ENCODE measurements at places on chromosomes 7 and 10.

GRCh38 chr10:77006836-77007511 is 630.6 kb downstream of the KCNMA1 start:
- no peak for DNase-seq

DNA sequence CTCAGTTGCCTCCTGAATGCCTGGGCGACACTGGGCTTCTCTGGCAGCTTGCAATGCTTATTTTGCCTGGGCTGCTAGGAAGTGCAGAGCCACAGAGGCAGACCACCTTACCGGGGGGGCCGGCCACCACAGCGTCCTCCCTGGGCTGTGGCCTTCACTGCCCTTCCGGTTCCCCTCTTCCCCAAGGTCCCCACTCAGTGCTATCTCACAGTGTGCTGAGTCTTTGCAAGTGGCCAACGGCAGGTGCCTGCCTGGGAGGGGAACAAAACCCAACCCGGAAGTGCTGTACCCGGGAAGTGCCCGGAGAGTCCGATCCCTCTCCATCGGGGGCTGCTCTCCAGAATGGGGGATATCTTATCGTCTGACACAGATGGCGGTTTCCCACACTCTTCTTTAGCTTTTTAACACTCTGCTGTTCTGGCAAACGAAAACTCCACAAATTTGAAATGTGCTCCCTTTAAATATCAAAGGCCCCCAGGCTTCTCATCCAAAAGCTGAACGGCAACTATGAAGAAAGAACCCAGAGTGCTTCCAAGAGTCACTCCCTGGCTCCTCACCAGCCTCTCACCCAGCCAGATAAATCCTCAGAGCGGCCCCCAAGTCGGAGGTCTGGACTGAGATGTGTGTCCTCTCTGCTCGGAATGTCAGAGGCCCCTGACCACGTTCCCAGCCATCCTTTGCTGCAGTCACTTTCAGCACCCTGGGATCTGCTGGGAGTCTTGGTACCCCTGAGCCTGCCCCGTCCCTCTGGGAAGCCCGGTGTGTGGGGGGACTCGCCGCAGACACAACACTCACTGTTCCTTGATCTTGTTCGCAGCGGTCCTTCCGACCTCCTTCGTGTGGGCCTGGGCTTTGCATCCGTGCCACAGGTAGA is 165.1 kb downstream of the SVIL start:
- no peak for DNase-seq

GRCh38 chr7:1873857-1874589 is 203.9 kb downstream of the ELFN1 start:
- DNase-seq: no peak

DNA sequence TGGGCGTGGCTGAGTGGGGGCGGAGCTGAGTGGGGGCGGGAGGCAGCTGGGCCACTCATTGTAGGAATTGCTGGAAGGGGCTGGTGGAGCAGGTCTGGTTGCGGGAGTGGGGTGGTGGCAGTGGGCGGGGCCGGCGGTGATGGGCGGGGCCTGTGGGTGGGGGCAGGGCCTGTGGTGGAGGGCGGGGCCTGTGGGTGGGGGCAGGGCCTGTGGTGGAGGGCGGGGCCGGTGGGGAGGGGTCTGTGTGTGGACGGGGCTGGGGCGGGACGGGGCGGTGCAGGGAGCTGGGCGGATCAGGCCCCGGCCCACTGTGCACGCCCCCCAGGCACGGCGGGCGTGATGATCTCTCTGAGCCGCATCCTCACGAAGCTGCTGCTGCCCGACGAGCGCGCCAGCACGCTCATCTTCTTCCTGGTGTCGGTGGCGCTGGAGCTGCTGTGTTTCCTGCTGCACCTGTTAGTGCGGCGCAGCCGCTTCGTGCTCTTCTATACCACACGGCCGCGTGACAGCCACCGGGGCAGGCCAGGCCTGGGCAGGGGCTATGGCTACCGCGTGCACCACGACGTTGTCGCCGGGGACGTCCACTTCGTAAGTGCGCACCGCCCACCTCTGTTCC is 14.0 kb downstream of the SLC29A4 start:
- no peak for DNase-seq

DNA sequence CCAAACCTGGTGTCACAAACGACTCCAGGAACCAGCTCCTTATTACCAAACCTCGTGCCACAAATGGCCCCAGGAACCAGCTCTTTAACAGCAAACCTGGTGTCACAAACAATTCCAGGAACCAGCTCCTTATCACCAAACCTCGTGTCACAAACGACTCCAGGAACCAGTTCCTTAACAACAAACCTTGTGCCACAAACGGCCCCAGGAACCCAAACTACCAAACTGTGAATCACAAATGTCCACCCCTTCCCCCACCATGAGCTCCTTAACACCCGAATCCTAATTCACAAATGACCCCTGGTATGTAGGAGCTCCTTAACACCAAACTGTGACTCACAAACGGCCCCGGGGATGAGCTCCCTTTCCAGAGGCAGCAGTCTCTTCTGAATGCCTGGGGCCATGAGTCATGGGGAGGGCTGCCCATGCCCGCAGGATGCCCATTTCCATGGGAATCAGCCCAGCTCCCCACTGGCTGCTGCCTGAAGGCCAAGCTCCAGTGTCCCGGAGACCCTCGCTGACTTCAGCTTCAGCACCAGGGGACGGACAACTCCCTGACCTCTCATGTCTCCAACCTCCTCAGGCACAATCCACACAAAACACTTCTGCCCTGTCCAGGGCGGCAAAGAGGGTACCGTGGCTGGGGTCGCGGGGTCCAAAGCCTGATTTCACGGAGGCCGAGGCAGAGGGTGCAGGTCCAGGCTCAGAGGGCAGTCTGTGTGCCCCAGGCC is 213.1 kb downstream of the ELFN1 start:
- DNase-seq: no peak

- DNase-seq: no peak
Measured at GRCh38 chr7:41190581-41190980, 512.3 kb downstream of the INHBA start.

GRCh38 chr7:7706101-7706511 is 12.3 kb downstream of the RPA3 start:
- no peak for DNase-seq

GRCh38 chr10:51687296-51687695 is 12.1 kb downstream of the CSTF2T start:
- no peak for DNase-seq

GRCh38 chr7:85554236-85555178 is 367.7 kb upstream of the SEMA3D start:
- peak; percentile 49 for DNase-seq

GRCh38 chr10:49287689-49288340 is 11.2 kb upstream of the C10orf71 start:
- DNase-seq: no peak

DNA sequence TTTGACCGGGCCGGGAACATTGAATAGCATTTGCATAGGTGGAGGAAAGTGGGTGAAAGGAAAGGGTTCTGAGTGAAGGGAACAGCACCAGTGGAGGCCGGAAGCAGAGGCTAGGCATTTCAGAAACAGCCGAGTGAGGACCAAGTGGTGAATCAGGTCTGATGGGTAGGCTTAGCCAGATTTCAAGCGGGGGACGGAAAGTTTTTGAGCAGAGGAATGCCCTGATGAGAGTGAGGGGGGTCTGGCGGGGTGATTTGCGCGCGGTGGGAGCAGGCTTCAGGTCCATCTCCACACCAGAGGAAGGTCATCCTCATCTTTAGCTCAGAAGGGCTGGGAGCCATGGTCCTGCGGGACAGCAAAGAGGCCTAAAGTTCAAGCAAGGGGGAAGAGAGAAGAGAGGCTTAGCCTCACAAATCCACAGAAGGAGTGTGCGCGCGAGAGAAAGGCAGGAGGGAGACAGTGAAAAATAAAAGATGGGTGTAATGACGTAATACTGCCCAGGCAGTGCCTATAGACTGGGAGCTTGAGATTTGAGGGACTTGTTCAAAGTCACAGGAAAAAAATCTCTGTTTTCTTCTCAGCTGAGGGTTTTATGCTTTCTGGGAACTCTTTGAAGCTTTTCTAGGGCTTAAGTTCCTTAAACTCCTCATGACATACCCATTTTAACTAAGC is 1.0 kb upstream of the DENND2A start:
- no peak for DNase-seq

DNA sequence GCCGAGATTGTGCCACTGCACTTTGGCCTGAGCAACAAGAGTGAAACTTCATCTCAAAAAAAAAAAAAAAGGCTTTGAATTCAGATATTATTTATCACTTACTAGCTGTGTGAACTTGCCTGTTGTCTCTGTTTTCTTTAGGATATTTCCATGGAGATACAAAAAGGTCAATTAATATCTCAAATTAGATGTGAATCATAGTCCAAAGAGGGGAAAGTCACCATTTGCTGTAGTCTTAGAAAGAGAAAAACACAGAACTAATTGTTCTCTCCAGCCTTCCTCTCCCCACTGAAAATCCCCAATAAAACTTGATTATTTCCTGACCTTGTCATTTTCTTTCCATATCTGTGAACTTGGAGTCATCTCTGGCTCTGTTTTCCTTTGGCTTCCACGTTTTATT is 21.2 kb downstream of the HEPACAM2 start:
- DNase-seq: no peak

GRCh38 chr10:129331839-129332220 is 135.2 kb upstream of the MGMT start:
- no peak for DNase-seq
